ENCODE measurements at places on chromosomes 11 and 22.

DNA sequence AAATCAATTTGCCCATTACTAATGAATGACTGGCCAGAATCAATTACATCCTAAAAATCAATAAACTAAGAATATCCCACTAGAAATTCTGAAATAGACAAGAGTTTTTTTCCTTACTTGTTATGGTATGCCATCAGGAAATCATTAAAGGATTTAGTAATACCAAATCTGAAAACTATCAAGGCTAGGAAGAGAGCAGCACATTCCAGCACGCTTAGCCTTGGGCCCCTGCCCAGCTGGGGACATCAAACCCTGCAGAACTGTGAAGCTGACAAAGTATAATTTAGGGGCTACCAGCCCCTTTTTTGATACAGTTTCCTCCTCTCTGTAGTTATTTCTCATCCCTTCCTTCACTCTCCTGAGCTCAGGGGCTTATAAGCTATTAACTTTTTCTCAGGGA, 247.8 kb upstream of the ZC3H12C start:
- no peak for DNase-seq

GRCh38 chr11:95450547-95451123, 219.6 kb upstream of the SESN3 start:
- DNase-seq, result no peak

GRCh38 chr11:61833471-61833870, 5.4 kb downstream of the FADS2 start:
- no peak for DNase-seq

DNA sequence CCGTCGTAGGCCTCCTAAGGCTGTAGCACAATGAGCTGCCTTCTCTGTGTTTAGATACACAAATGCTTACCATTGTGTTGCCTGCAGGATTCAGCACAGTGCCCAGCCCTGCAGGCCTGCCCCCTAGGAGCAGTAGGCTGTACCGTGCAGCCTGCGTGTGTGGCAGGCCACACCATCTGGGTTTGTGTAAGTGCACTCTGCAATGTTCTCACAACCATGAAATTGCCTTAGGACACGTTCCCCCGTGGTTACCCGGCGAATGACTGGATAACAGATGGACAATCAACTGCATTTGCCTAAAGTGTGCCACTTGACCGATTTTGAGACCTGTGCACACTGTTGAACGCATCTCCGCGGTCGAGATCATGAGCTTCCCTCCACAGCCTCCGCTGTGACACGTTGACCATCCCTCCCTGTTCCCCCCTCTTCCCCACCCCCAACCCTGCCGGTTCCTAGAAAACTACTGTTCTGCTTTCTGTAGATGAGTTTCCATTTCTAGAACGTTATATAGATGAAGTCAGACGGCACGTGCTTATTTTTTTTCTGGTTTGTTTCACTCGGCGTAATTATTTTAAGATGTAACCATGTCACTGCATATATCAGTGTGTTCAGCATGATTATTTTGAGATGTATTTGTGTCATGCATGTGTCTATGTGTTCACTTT, 22.2 kb upstream of the CTSD start:
- no peak for DNase-seq

- DNase-seq, result no peak
Measured at GRCh38 chr11:115168229-115168671, 336.0 kb downstream of the CADM1 start.

- DNase-seq, result no peak
Measured at GRCh38 chr22:19818324-19819207, 36.1 kb downstream of the GNB1L start.

DNA sequence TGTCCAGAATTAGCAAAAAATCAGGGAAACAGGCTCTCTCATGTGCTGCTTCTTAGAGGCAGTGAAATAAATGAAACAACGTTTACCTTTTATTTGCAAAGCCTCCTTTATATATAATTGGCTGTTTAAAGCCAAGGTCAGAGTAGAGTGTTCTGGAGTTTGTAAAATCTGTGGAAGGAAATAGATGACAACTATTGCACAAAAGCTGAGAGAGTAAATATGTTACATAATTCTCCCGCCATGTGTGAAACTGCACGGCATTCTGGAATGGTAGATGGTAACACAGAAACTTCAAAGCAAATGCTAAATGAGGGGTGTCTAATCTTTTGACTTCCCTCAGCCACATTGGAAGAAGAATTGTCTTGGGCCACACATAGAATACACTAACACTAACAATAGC, 51.5 kb upstream of the FGF3 start:
- no peak for DNase-seq

DNA sequence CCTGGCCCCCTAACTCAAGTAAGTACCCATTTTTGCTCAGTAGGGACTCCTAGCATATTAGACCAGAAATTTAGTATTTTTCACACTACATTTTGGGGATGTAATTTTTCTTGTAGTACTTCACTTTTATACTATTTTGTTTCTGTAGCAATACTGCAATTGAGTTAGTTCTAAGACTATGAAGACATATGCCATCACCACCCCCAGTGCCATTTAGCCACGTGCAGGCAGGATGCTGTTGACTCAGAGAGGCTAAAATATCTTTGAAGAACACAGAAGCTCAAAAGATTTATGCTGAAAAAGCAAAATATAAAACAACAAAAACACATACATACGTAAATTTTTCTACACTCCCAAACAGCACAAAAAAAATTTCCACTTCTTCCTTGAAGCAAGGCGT, 29.1 kb upstream of the DLAT start:
- DNase-seq, result no peak

- DNase-seq, result no peak
Measured at GRCh38 chr11:11125618-11126017, 227.4 kb downstream of the CSNK2A3 start.
